ENCODE measurements at places on chromosomes 2 and 18.

DNA sequence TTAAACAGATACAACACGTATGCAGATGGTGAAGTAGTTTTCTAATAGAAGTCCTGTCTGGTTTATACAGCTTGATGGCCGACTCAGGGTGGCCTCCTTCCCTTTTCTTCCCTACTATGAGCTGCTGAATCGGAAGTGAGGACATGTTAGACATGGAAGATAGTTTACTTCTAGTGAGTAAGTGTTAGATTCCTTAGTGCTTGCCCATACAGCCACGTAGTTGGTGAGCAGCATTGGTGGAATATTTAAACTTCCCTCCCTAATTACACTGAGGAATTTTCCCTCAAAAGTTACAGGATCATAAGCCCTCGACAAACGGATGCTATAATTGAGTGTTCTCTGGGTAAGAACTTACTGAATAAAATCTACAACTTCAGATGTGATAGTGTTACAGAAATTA, 52.1 kb downstream of the RHBDD1 start:
- DNase-seq, result no peak

- DNase-seq, result no peak
Observed at GRCh38 chr2:128271911-128272600, 46.6 kb downstream of the HS6ST1 start.

- no peak for DNase-seq
Observed at GRCh38 chr2:240469740-240470139, 34.3 kb downstream of the GPC1 start.

DNA sequence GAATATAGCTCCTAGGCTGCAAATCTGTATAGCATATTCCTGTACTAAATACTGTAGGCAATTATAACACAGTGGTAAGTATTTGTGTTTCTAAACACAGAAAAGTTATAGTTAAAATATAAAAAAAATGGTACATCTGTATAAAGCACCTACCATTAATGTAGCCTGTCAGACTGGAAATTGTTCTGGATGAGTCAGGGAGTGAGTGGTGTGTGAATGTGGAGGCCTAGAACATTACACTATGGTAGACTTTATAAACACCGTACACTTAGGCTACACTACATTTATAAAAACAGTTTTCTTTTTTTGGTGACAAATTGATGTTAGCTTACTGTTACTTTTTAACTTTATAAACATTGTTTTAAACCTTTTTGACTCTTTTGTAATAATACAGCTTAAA, 226.3 kb downstream of the CCDC85A start:
- DNase-seq, result no peak

- no peak for DNase-seq
Observed at GRCh38 chr2:119106301-119106897, 52.2 kb downstream of the C1QL2 start.

- DNase-seq, result no peak
Observed at GRCh38 chr2:239392688-239393387, 8.0 kb downstream of the HDAC4 start.

GRCh38 chr18:61842146-61842545, 50.7 kb downstream of the RNF152 start:
- no peak for DNase-seq

DNA sequence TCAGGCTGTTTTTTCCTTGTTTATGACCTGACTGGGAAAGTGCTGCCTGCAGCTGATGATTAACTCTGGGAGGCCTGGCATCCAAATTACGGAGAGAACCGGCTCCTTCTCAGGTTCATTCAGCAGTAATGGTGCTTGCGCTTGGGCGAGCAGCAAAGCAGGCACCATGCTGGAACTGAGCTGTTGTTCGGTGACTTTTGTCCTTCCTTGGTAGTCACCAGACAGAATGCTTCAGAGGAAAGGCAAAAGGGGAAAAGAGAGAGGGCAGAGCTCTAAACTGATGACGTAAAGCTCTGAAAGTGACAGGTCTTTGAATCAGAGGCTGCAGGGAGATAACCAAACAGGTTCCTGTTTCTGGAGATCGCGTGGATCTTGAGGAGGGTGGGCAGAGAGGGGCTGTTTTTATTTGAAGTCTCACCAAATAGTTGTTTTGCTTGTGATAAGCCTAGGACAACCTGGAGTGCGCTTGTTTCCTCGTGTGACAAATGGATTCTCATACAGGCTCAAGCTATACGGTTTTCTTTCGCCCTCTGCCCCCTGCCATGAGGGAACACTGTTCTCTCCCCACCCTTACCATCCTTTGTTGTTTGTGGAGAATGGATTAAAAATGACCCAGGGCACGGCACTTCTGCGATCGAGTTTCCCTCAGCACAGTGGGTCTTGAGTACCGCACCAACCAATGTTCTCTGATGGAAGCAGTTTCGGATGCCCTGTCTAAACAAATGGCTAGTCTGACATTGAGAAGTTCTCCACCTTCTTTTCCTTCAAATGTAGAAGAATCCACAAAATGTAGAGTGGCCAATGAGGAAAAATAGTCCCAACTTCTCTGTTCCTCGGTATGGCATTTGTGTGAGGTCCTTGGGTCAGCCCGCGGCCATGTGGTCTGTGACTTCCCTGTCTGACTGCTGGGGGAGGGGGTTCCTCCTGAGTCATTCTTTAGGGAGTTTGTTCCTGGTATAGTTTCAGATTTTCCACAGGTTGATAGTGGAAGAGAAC, 1.3 kb downstream of the RASGRP3 start:
- DNase-seq, result no peak

GRCh38 chr2:37795938-37796337, 124.5 kb upstream of the CDC42EP3 start:
- DNase-seq, result no peak

DNA sequence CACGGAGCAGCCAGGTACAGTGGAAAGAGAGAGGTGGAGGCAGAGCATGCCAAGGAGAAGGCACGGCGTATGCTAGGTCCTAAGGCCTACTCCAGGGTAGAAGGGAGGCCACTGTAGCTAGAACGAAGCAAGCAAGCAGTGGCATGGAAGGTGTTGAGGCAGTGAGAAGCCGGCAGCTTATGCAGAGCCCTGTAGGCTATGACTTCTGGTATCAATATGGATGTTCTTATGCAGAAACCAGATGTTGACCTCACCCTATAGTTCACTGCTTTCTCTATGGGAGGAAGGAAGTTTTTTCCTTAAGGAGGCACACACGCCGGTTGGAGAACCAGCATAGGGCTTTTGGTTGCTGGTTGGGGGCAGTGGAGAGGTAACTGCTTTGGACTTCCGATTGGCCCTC, 6.1 kb downstream of the MGAT5 start:
- DNase-seq, result no peak

DNA sequence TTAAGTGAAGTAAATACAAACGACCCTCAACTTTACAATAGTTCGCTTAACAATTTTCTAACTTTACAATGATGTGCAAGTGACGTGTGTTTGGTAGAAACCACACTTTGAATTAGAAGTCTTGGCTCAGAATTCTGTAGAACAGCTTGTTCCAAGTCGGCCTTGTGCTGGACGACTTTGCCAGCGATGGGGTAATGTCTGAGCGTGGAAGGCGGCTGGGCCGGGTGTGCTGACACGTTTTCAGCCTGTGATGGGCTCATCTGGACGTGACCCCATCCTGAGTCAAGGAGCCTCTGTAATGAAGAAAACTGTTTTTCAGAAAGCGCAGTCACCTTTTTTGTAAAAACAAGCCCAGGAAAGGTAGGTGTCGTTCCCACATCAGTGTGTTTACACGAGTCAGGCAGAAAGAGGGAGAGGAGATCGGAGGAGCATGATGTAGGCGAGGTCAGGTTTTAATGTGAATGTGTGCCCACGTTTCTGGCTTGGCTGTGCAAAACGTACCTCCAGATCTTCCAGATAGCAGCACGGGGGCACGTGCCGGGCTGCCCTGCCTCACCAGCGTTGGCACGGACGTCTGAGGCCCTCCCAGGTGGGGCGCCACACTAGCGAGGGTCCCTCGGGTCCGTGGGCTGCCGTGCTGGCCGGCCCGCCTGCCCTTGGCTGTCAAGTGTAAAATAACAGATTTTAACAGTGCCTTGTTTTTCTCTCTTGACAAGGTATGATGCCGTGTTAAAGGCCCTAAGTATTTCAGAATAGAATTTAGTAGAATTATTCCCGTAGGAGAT, 54.6 kb downstream of the CTDP1 start:
- DNase-seq, result no peak

DNA sequence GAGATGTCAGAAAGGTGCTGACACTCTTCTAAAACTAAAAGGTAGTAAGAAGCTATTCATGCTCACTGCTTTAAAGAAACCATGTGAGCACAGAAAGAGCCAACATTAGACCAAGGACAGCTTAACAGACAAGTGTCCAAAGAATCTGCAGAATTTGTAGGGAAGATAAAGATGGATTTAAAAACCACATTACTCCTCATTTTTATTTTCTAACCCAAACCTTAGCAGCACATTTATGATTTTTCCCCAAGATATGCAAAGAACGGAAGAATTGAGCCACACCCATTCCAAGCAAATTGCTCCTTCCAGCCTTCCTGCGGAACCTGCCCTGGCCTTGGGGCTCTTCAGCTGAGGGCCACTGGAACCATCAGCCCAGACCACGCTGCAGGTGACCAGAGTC, 26.9 kb downstream of the MBP start:
- DNase-seq, result no peak

- DNase-seq, result no peak
Observed at GRCh38 chr2:80748592-80748991, 444.0 kb upstream of the LRRTM1 start.

DNA sequence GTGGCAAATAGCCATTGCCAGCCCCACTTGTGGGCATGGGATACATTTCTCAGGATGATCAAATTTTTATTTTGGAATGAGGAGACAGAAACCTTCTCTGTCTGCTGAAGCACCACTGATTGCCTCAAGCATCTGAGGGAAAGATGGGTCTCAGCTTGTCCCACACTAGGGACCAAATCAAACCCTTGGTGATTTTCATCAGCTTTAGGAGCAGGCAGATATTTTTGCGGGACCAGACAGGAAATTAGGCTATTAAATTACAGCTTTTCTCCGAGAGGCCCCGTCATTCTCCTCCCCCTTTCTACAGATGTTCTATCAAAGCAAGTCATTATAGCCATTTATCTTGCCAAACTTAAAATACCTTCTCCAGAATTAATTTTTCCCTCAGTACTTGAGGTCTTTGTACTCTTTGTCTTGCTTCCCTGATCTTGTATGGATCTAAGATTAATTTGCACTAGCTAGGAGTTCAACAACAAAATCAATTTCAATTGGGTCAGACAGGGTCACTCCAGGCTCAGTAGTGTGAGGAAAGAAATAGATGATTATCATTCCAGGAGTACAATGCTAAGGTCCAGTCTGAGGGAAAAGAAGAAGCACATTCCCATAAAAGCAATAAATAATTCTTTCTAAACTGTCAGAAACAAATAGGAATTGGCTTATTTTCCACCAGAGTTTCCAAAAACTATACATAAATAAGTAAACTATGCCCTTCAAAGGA, 818.1 kb upstream of the SOX11 start:
- DNase-seq, result no peak

DNA sequence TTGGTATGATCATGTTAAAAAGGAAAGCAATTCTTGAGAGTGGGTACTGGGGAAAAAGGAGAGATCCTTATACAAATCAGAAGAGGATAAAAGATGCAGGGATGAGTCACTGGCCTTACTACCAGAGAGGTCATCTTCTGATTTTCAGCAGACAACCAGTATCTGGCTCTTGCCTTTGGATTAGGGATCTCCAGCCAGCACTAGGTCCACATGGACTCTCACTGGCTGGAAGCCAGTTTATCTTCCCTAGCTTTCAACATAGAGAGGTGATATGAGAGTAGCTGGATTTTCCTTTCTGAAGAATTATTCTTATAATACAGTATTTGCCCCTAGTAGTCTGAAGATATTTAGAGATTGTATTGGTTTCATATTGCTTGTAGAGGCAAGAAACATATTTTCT, 30.2 kb downstream of the CERKL start:
- DNase-seq, result no peak

GRCh38 chr18:49544362-49544761, 17.5 kb upstream of the LIPG start:
- DNase-seq, result no peak

DNA sequence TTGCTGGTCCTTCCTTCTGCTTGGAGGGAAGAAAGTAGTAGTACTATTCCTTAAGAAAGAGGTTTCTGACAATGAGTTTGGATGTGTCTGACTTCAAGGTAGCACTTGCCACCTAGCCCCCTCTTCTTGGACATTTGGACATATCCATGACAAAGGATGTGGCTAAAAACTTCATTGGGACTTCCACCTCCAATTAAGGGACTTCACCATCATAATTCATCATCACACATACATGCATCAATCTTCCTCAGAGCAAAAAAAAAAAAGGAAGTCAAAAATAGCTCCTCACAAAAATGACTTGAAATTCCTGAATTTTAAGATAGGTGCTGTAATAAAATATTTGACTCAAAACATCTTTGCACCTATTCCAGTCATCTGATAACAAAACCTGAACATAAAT, 23.4 kb upstream of the PEX13 start:
- no peak for DNase-seq

DNA sequence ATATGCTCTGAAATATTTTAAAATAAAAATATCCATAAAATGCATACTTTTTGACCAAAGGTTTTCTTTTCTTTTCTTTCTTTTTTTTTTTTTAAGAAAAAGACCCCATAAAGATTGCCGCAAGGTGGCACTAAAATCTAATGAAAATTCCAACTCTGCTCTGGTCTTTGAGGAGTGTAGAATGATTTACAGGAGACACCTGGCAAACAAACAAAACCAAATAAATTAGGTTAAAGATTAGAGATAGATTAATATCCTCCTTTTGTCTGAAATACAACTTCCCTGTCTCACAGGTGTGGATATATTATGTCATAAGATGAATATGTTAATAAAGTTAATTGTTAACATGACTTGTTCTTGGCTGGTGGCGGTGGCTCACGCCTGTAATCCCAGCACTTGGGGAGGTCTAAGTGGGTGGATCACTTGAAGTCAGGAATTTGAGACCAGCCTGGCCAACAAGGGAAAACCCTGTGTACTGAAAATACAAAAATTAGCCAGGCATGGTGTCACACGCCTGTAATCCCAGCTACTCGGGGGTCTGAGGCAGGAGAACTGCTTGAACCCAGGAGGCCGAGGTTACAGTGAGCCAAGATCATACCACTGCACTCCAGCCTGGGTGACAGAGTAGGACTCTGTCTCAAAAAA, 3.5 kb upstream of the RHOB start:
- peak; percentile 14 for DNase-seq

Measured in NCI-H526 treated with DMSO at 0.1 percent for 48 hours (cell line).